ENCODE measurements at places on chromosomes 4 and X.

GRCh38 chr4:48944756-48945241 lies 38.2 kb upstream of the OCIAD2 start:
- no peak for DNase-seq

GRCh38 chrX:134712272-134712671 lies 54.0 kb upstream of the PLAC1 start:
- DNase-seq = no peak

DNA sequence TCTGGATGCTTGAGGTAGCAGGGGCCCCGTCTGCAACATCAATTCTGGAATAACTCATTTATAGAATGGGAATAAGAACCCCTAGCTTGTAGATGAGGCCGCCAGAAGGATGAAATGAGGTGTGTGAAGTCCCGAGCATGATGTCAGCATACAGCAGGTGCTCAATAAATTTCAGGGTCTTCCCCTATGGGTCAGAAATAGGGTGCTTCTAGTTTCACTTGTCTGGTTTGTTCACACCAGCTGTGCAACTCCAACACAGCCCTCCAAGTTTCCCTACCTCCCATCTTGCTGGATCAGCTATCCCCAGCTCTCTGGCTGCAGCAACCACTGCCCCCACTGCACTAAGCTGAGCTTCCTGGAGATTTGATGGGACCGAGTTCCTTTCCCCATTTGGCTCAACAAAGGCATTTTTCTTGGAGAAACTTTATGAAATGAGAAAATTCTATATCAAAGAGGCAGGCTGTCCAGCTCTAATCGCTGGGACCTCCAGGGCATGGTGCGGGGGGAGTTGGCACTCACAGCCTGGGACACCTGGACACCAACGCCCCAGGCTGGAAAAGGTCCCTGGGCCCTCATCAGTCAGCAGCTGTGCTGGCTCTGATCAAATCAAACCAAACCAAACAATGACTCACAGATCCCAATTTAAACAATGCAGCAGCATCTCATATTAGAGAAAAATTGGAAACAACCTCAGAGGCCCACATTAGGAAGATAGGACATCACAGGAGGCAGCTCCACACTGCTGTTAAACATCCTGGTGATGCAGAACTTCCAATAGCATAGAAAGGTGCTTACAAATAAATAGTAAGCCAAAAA lies 13.3 kb downstream of the SLC2A9 start:
- no peak for DNase-seq

DNA sequence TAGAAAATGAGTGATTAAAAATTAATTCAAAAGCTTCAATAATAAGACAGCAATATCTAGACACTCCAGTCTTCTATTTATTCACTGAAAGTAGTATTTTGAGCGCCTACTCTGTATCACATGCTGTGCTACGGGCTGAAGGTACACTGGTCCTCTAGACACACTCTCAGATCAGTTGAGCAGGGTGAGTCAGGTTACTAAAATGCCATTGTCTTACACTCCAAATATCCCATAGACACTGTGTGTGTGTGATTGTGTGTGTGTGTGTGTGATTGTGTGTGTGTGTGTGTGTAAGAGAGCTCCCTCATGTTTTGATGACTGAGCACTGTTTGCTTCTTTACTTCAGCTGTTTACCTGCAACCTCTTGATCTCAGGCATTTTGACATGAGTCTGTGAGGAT lies 342.8 kb upstream of the BOD1L1 start:
- DNase-seq = no peak

GRCh38 chr4:159227378-159227777 lies 124.5 kb downstream of the RAPGEF2 start:
- no peak for DNase-seq

DNA sequence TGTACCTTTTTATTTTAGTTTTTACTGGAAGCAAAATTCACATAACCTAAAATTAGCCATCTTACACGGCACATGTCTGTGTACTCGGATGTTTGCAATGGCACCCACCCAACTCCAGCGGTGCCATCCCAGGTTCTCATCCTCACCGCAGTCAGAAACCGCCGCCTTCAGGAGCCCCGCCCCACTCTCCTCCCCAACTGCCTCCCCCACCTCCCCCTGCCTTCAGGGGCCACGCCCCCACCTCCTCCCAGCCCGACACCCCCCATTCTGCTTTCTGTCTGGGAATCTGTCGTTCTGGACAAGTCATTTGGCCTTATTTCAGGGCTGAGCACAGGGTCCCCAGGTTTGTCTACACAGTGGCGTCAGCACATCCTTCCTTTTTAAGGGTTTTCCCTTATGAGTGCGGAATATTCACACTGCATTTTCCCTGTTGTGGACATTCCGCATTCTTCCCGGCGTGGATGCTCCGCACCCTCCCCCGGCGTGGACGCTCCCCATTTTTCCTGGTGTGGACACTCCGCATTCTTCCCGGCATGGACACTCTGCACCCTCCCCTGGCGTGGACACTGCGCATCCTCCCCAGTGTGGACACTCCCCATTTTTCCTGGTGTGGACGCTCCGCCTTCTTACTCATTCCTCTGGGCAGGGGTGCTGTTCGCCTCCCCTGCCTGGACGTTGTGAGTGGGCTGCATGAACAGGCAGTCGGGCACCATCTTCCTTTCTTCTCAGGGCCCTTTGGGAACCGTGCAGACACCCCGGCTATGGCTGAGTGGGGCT lies 135.4 kb upstream of the NKX1-1 start:
- DNase-seq = no peak

GRCh38 chrX:9122519-9123245 lies 88.8 kb upstream of the FAM9B start:
- DNase-seq = no peak

DNA sequence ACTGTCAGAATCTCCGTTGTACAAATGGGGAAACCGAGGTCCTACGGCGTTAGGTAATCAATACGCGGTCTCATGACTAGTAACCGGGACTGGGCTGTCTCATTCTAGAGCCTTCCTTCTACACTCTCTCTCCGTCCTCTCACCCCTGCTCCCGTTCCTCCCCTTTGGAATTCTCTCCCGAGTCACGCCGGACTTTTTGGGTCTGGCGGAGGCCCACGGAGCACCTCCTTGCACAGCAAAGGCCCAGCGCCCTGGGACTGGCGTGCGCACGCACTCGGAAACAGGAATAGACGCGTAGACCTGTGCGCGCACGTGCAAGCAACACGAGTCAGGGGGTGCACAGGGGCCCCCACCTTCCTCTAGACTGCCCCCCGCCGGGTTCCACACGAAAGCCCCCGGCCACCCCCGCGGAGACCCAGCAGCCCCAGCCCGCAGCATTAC lies 361 bp downstream of the QDPR start:
- no peak for DNase-seq

DNA sequence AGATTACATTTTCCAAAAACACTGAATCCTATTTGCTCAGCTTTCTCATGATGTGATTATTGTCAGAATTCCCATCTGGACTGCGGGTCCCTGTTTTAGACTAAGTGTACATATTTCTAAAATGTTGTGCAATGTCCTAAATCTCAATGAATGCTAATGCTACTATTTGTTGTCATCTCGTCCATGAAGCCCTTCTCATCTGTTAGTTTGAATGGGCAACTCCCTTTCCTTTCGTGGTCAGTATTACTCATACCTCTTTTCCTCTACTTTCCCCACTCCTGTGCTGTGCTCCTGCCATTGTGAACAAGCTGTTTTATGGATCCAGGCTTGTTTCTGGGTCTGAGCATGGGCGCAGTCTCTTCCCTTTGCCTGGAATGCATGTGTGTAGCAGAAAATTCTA lies 91.0 kb downstream of the MID1 start:
- DNase-seq = no peak

GRCh38 chrX:63657821-63658220 lies 127.2 kb downstream of the ARHGEF9 start:
- DNase-seq = no peak

DNA sequence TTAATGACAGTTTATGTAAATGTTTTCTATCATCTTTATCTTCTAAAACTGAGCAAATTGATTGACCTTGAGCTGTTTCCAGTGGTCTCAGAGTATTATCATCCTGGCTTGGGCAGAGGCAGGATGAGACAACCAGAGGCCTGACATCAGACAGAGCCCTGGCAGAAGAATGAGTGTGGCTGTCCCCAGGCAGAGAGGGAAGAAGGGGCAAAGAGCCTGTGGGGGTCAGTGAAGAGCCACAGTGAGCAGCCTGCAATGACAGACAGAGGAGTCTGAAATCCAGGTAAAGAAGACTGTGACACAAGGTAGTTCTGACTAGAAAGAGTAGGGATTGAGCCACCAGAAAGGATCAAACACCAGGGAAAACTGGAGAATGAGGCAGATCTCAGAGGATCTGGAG lies 182.4 kb upstream of the ARSJ start:
- DNase-seq = no peak

GRCh38 chrX:122835886-122836285 lies 348.2 kb upstream of the GRIA3 start:
- no peak for DNase-seq

GRCh38 chr4:138028923-138029322 lies 213.2 kb downstream of the SLC7A11 start:
- no peak for DNase-seq

DNA sequence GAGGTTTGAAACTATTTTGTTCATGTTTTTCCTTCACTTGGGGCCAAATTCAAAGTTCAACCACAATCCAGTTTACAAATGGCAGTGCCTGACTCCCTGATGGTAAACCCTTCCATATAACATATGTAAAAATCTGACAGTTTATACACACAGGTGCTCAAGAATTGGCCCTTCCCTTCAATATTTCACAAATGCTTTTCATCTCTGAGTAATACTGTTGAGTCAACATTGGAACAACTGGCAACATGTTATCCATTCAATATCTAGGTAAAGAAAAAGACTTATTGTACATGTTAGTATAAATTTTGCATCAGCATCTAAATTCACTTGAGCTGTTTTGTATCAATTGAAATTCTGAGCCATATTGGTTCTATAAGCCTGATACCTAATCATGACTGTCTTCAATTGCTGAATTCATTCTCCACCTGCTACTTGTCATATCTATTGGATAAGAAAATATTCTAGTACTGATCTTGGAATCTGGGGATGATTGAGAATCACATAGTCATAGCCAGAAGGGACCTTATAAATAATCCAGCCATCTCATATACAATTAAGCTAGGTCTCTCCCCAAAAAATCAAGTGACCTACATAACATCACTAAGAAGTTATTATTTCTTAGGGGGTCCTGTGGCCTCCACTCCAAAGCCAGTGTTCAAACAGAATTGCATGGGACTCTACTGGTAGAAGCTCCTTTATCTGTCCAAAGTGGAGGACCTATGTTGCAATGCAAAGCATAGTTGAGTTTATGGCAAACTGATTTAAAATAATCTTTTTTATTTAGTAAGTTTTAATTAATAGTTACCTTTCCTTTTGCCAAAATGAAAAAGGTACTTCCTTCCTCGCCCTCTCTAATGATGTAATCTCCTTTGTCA lies 61.9 kb downstream of the PRKG2 start:
- no peak for DNase-seq

DNA sequence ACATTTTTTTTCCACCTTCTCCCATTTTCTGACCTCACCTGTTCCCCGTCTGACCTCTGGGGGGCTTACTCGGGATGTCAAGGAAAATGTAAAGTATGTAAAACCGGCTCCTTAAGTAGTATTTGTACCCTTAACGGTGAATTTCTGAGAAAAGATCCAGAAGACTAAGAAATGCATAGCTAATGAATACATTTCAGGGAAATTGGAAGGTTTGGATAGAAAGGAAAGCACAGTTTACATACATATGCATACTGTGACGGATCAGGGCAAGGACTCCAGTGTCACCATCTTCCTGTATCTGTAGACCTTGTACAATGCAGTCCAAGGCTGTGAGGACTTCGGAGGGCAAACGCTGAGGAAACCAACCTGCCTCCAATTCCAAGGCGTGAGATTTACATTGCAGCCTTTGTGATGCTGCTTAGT lies 2185.9 kb upstream of the TENM3 start:
- no peak for DNase-seq

GRCh38 chr4:71243091-71243833 lies 95.6 kb upstream of the SLC4A4 start:
- no peak for DNase-seq

DNA sequence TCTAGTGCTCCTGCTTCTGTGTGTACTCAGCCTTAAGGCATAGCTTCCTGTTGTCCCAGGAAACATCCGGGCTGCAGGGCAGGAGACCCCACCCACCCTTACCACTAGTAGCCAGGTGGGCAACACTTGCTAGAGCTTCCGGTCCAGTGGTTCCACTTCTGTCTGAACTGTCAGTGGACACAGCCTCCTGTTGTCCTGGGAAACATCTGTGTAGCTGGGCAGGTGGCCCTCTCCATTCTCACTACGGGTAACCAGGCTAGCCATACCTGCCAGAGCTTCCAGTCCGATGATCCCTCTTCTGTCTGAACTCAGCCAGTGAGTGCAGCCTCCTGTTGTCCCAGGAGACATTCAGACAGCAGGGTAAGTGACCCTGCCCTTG lies 372.2 kb downstream of the INPP4B start:
- DNase-seq = no peak

DNA sequence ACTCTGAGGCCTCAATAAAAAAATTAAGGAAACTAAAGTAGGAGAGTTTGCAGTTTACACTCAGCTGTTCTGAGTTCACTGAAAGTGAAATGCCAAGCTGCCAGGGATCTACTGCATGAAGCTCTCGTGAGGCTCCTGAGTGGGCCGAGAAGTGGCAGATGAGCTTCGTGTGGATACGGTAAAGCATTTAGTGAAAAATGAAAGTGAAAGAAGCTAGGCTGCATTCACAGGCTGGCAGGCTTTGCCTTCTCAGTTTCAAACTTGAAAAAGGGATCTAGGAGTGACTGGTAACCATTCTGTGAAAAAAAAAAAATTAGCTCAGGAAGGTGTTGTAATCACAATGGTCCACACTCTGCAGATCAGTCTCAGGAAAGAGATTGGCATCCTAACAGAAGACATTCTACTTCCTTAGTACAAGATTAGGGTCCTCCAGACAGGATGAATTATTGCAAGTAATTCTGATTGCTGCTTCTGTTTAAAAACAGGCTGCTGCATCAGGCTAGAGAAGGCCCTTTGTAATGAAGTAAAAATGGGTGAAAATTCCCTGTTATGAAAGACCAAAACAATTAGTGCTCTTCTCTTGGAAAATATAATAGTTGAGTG lies 679.9 kb downstream of the RPA4 start:
- no peak for DNase-seq

- no peak for DNase-seq
Observed at GRCh38 chr4:142846108-142846728, at the start of gene INPP4B. INPP4B (minus strand) TSS chr4:142846301.

- no peak for DNase-seq
Observed at GRCh38 chr4:184528713-184529112, 54.4 kb upstream of the IRF2 start.

DNA sequence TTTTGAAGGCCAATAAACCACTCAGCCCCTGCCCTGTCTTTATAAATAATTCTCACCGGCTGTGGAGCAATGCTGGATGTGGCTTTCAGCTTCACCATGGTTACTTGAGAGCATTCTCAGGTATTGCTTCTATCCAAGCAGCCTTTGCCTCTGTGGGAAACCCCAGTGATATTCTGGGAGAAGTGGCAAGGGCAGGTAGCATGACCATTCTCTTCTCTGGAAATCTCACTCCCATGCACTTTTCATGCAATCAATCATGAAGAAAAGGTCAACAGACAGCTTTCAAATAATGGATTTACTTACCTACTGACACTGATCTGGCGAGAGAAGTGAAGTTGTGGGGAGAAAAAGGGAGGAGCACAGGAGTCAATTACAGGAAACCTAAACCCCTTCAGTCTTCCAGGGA lies 49.5 kb downstream of the UNC5C start:
- DNase-seq = no peak

Measured in vagina (tissue), 2 donors.